ENCODE measurements at places on chromosomes 12 and 14. TPM values are rescaled to one million over a fixed set of nuclear protein-coding genes. Genes with fewer than 3 reads are reported as not detected.

NELL2 gene
- total RNA-seq, result 0.23 TPM

RILPL2 gene
- 4.9 TPM for total RNA-seq

ZFHX2 gene
- under 0.01 TPM for total RNA-seq

NRIP2 gene
- 1.6 TPM for total RNA-seq

TC2N gene
- total RNA-seq, result 32.4 TPM

RND1 gene
- total RNA-seq, result 1.0 TPM

DNA sequence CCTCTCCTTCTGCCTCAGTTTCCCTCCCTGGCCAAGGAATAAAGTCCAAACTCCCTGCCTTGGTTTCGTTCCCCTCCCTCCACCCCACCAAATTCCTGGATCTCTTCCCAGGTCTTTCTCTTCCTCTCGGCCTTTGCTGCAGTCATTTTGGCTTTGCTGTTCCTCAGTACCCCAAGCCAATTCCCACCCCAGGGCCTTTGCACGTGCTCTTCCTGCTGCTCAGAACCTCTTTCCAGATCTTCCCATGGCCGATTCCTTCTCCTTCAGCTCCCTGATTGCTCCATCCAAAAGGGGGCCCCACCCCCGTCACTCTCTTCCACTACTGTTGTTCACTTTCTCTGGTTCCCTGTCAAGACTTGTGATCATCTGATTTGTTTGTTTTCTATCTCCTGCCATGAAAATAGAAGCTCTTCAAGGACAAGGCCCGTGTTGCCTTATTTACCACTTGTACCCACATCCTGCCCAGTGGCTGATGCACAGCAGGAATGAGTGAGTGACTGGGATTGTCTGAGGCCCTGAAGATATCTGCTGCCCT, 3.1 kb downstream of the HNF1A start:
- H3K27ac ChIP-seq, result no peak overlapping the region
- H3K36me3 ChIP-seq, result no peaks in the 10 kb centered on the region
- no peak overlapping the region for H3K4me3 ChIP-seq
- H3K4me1 ChIP-seq, result no peaks in the 10 kb centered on the region
- H3K27me3 ChIP-seq, result no peaks in the 10 kb centered on the region

DNA sequence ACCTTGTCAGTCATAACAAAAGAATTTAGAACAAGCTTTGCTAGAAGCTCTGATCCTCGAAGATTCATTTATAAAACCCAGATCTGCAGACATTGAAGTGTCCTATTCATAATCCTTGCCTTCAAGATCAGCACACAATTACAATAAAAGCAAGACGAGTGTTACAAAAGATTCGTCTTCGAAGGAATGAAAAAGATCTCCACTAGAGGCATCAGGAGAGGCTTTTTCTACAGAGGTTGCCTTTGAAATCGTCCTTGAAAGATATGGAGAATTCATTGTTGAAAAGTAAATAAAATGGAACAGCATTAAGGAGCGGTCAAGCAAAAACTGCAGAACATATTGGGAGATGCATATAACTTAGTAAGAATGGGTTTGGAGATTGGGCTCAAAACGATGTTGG, 146.4 kb downstream of the BMP4 start:
- H3K27me3 ChIP-seq, result no peaks in the 10 kb centered on the region
- H3K36me3 ChIP-seq, result no peaks in the 10 kb centered on the region
- H3K4me1 ChIP-seq, result no peaks in the 10 kb centered on the region
- no peak overlapping the region for H3K27ac ChIP-seq
- DNase-seq, result no peak

- H3K27ac ChIP-seq, result peak overlapping the region; percentile 68
- no peak for DNase-seq
- H3K27me3 ChIP-seq, result no peaks in the 10 kb centered on the region
- H3K36me3 ChIP-seq, result peaks cover 83% of the 10 kb centered on the region
- H3K4me1 ChIP-seq, result no peaks in the 10 kb centered on the region
Observed at GRCh38 chr14:77542421-77543239, 44.0 kb upstream of the ISM2 start.

GRCh38 chr12:15411842-15412241, 89.5 kb downstream of the PTPRO start:
- no peak overlapping the region for H3K27ac ChIP-seq
- H3K36me3 ChIP-seq, result no peaks in the 10 kb centered on the region
- H3K4me1 ChIP-seq, result no peaks in the 10 kb centered on the region

DNA sequence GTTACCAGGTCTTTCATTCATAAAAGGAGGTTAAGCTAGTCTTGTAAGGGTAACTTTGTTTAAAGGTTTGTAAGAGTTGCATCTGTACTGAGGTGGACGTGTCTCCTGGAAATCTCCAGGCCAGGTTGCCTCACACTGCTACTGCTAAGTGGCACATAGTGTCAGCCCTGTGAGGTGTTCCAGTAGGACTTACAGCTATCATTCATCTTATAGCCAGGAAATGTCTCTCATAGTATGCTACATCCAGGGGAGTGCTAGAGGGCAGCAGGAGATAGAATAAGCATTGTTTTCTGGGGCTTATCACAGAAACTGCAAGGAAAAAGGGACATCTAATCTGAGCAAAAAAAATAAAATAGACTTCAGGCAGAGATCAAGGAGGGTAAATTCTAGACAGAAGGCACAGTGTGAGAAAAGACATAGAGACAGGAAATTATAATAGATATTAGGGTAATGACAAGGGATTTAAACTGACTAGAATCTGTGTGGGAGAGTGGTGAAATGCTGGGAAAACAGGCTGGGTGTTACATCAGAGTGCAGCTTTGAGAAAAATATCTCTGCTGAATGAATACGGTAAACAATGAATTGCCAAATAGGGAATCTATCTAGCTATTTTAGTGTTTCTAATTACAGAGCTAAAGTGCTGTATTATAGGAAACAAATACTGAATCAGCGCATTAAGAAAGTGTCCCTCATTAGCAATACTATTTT, 205.1 kb upstream of the ABCD2 start:
- no peaks in the 10 kb centered on the region for H3K4me1 ChIP-seq
- no peaks in the 10 kb centered on the region for H3K27me3 ChIP-seq
- H3K4me3 ChIP-seq, result no peak overlapping the region
- no peak overlapping the region for H3K27ac ChIP-seq
- H3K36me3 ChIP-seq, result peaks cover 2% of the 10 kb centered on the region

- H3K4me1 ChIP-seq, result no peaks in the 10 kb centered on the region
- no peak overlapping the region for H3K27ac ChIP-seq
- no peaks in the 10 kb centered on the region for H3K27me3 ChIP-seq
- no peak for DNase-seq
- no peaks in the 10 kb centered on the region for H3K36me3 ChIP-seq
Observed at GRCh38 chr14:66133666-66134065, 352.5 kb upstream of the CCDC196 start.

DNA sequence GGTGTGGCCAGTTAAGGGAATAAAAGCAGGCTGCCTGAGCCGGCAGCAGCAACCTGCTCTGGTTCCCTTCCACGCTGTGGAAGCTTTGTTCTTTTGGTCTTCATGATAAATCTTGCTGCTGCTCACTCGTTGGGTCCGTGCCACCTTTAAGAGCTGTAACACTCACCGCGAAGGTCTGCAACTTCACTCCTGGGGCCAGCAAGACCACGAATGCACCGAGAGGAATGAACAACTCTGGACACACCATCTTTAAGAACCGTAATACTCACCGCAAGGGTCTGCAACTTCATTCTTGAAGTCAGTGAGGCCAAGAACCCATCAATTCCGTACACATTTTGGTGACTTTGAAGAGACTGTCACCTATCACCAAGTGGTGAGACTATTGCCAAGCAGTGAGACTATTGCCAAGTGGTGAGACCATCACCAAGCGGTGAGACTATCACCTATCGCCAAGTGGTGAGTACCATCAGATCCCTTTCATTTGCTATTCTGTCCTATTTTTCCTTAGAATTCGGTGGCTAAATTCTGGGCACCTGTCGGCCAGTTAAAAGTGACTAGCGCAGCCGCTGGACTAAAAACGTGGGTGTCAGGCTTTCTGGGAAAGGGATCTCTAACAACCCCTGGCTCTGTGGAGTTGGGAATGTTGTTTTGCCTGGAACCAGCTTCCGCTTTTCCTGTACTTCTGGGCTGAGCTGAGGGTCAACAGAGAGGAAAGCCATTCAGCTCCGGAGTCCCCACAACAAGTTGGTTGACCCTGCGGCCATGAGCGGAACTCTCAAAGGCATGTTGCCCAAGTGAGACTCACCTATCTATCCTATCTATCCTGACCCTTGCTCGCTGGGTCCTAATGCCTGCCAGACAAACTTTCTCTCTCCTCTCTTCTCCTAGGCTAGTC, at the start of gene DHRS2:
TSS of gene DHRS2 (plus strand) at position 48 of the 895 bp plus-strand sequence. CDS start 2,501 bp downstream, outside the sequence.
- no peak within 1 kb of the TSS for H3K4me3 ChIP-seq
- no peak for DNase-seq
- H3K27ac ChIP-seq, result no peak within 1 kb of the TSS
- no peaks in the 10 kb centered on the region for H3K27me3 ChIP-seq

DNA sequence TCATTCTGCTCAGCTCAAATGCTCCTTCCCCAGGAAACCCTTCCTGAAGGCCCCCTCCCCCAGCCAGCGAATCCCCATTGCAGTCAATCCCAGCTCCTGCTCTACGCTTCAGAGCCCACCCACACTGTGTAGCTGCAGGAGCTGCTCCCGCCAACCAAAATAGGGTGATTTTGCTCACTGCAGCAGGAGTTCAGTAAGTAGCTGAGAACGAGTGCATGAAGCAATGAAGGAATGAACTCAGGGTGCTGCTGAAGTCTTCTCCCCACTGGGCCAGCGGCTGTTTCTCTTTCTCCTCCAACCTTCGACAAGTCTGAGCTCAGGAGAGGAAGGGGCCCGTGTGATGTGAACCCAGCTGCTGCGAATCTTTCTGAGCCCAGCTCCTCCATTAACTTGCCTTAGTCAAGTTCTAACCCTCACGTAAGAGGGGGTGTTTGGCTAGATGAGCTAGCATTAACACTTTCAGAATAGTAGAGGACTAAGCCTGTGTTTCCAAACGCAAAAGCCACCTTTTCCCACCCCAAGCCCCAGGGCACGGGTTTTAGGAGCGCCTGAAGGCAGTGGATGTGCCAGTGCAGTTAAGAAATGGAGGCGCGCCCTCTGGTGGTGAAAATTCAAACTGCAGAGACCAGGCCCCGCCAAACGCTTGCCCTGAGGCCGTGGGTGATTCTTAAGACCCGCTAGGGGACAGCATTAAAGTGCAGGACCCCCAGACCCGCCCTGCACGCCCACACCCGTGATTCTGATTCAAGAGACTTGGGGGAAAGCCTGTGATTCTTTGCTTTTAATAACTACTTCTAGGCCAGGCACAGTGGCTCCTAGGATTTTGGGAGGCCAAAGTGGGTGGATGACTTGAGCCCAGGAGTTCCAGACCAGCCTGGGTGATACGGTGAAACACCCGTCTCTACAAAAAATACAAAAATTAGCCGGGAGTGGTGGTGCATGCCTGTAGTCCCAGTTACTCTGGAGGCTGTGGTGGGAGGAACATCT, 11.9 kb upstream of the SERPINA4 start:
- DNase-seq, result no peak
- H3K36me3 ChIP-seq, result no peaks in the 10 kb centered on the region
- H3K4me3 ChIP-seq, result no peak overlapping the region
- H3K27ac ChIP-seq, result no peak overlapping the region
- H3K4me1 ChIP-seq, result no peaks in the 10 kb centered on the region

- H3K36me3 ChIP-seq, result no peaks in the 10 kb centered on the region
- H3K27ac ChIP-seq, result no peak overlapping the region
- peaks cover 22% of the 10 kb centered on the region for H3K4me1 ChIP-seq
- H3K27me3 ChIP-seq, result no peaks in the 10 kb centered on the region
Observed at GRCh38 chr12:97557116-97557515, 94.5 kb downstream of the RMST start.

- no peaks in the 10 kb centered on the region for H3K36me3 ChIP-seq
- peaks cover 15% of the 10 kb centered on the region for H3K4me1 ChIP-seq
- H3K27me3 ChIP-seq, result no peaks in the 10 kb centered on the region
- no peak overlapping the region for H3K4me3 ChIP-seq
Observed at GRCh38 chr12:122841544-122842321, 6.5 kb downstream of the HIP1R start.

DNA sequence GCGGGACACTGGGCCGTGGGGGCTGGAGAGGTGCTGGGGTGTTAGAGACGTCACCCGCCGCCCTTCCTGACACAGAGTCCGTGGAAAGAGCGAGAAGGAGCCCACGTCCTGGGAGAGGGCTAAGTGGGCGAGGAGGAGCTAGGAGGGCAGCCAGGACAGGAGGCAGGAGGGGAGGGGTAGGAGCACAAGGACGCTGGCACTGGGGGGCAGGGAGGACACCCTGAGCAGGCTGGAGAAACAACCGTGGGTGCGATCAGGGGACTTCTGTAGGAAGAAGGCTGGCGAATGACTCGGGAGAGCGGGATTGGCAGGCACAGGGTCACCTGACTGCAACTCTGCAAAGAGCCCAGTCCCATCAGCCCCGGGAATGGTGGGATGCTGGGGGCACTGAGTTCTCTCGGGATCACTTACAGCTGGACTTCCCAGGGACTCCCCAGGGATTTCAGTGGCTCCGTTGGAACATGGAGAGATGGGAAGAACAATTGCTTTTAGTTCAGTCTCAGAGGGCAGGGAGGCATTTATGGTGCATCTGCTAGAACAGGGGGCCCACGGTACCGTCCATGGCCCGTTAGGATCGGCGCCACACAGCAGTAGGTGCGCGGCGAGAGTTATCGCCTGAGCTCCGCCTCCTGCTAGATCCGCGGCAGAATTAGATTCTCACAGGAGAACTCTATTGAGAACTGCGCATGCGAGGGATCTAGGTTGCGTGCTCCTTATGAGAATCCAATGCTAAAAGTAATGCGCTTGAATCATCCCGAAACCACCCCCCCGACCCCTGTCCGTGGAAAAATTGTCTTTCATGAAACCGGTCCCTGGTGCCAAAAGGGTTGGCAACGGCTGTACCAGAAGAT, 24.3 kb downstream of the UBR7 start:
- no peaks in the 10 kb centered on the region for H3K27me3 ChIP-seq
- DNase-seq, result no peak
- H3K4me3 ChIP-seq, result peak overlapping the region; percentile 61
- H3K4me1 ChIP-seq, result no peaks in the 10 kb centered on the region

- DNase-seq, result no peak
- no peaks in the 10 kb centered on the region for H3K4me1 ChIP-seq
- H3K4me3 ChIP-seq, result no peak overlapping the region
- H3K36me3 ChIP-seq, result no peaks in the 10 kb centered on the region
- H3K27me3 ChIP-seq, result no peaks in the 10 kb centered on the region
- H3K27ac ChIP-seq, result no peak overlapping the region
Observed at GRCh38 chr12:13959131-13959723, 22.2 kb downstream of the GRIN2B start.

- no peak overlapping the region for H3K27ac ChIP-seq
- no peaks in the 10 kb centered on the region for H3K27me3 ChIP-seq
- no peak overlapping the region for H3K4me3 ChIP-seq
- H3K36me3 ChIP-seq, result peaks cover 20% of the 10 kb centered on the region
Observed at GRCh38 chr12:57104292-57104910, 6.8 kb downstream of the STAT6 start.
